Activated naive CD8-positive, alpha-beta T cell treated with anti-CD3 and anti-CD28 coated beads, Interleukin-2, amount 50 U/mL, for 16 hours (primary cell): ENCODE measurements at places on chromosomes 7 and 10.
A peak's percentile ranks its signal among the peaks of the same experiment; 100 is the strongest.

- DNase-seq = no peak
Observed at GRCh38 chr10:78755877-78756455, 312.8 kb upstream of the ZMIZ1 start.

- no peak for DNase-seq
Observed at GRCh38 chr10:96290368-96291133, 13.7 kb upstream of the DNTT start.

DNA sequence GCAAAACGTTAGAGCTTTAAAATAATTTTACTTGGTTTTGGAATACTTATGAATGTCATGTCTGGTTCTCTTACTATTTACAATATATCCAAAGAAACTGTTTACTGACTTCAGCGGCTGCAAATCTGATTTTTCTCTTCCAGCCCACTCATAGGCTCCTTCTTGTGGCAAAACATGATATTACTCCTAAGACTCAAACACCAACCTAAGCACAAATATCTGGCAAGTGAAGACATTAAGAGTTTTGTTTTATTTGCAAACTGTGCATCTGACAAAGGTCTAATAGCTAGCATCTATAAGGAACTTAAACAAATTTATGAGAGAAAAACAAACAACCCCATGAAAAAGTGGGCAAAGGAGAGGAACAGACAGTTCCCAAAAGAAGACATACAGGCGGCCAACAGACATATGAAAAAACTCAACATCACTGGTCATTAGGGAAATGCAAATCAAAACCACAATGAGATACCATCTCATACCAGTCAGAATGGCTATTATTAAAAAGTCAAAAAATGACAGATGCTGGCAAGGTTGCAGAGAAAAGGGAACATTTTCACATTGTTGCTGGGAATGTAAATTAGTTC is 20.3 kb upstream of the GJC3 start:
- DNase-seq = no peak

DNA sequence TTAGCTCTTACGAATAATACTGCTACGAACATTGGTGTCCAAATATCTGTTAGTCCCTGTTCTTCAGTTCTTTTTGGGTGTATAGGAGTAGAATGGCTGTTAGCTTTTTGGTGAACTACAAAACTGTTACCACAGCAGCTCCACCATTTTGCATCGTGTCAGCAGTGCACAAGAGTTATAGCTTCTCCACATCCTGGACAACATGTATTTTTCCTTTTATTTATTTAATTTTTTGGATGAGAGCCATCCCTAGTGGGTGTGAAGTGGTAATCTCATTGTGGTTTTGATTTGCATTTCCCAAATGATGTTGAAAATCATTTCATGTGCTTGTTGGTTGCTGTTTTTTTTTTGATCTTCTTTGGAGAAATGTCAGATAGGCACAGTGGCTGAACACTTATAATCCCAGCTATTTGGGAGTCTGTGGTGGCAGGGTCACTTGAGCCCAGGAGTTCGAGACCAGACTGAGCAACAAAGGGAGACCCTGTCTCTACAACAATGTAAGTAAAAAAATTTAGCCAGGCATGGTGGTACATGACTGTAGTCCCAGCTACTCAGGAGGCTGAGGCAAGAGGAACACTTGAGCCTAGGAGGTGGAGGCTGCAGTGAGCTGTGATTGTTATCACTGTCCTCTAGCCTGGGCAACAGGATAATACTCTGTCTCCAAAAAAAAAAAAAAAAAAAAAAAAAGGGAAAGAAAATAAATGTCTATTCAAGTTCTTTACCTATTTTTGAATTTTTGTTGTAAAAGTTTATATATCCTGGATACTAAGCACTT is 31.7 kb downstream of the TRIM24 start:
- no peak for DNase-seq

- no peak for DNase-seq
Observed at GRCh38 chr10:80168679-80169380, 36.3 kb downstream of the PLAC9 start.

GRCh38 chr10:131829156-131829930 is 71.5 kb upstream of the PPP2R2D start:
- no peak for DNase-seq

GRCh38 chr7:71733107-71733870 is 601.3 kb downstream of the GALNT17 start:
- DNase-seq = peak; percentile 27

- no peak for DNase-seq
Observed at GRCh38 chr7:12990440-12990839, 303.0 kb downstream of the ARL4A start.

DNA sequence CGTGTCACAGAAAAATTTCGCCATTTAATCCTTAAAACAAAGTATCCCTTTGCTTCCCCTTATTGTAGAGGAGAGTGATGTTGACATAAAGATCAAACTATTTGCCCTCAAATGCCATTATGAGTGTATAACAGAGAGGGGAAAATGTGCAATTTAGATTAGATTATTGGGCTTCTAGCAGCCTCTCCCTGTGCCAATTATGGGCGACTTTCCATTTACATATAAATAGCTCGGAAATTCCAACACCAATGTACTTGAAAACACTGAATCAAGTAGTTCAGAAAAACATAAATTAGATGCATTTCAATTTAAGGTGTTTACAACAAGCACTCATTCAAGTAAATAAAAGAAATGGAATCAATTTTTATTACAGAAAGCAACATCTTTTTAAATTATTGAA is 64.6 kb upstream of the LRRN3 start:
- no peak for DNase-seq

DNA sequence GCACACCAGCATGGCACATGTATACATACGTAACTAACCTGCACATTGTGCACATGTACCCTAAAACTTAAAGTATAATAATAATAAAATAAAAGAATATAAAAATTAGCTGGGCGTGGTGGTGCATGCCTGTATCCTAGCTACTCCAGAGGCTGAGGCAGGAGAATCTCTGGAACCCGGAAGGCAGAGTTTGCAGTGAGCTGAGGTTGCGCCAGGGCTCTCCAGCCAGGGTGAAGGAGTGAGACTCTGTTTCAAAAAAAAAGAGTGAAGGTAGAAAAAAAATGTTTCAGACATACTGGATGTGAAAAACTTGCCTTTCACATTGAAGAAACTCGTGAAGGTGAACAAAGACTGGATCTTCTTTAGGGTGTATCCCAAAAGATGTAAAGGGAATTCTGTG is 26.7 kb downstream of the TSPAN14 start:
- DNase-seq = no peak

GRCh38 chr7:604001-604883 is 84.6 kb upstream of the PDGFA start:
- DNase-seq = peak; percentile 96

DNA sequence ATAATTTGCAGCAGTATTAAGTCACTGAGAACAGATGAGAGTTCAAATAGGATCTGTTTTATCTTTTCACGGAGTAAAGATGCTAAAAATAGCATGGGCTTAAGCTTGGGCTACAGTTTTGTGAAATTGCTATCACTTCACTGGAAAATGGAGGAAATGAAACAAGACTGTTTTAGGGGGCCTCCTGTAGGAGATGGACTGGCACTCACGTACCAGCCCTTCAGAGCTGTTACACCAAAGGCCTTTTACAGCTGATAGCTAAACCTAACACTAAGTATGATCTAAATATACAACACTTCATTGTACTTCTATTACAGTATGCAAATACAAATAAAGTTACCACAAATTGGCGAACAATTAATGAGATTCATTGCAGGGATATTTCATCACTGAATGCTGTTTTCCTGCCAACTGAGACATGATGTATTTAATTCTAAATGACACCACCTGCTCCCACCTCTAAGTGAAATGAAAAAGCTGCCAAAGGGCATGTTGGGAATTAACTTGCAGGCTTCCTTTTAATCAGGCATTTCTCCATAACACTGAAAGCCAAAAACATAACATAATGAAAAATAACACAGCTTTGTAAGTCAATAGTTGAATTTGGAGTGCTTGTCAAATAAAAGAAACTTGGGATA is 304.5 kb upstream of the LRRN3 start:
- no peak for DNase-seq

GRCh38 chr10:14742815-14743214 is 31.9 kb downstream of the FAM107B start:
- DNase-seq = no peak

DNA sequence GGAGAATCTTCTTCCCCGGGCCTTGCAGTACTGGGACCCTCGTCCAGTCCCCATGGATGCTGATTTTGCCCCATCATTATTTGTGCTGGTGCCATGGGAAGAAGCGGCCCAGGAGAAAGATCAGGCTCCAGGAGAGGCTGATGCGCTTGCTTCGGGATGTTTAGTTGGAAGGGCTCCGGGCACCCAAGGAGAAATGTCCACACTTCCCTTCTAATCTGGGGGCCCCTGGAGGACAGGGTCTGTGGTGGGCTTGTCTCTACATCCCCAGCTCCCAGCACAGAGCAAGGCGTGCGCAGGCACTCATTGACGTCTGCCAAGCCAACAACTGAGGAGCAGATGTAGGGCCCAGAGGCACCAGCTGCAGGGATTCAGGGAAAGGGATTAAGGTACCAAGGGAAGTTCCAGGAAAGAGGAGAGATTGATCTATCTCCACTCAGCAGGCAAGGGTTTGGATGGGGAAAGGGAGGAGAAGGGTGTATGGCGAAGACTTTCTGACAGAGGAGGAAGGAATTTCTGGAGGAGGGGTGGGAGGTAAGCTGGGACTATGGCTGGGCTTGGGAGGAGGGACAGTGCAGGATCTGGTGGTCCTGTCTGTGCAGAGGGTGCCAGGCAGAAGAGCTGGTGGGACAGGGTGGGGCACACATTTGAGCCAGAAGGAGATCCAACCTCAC is 38.7 kb upstream of the LEP start:
- DNase-seq = no peak

DNA sequence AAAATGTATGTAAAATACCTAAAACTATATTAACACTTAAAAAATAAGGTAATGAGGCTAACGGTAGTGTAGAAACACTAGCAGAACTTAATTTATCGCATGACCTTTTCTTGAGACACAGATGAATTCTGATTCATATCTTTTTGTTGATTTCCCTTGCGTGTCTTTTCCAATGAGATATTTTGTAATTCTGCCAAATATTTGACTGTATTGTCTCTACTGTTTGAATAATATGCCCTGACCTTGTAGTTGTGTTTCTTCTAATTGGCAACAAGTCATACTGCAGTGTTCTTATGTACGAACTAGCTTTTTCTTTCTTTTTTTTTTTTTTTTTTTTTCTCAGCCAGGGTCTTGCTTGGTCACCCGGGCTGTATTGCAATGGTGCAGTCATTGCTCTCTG is 9.2 kb upstream of the ABCB1 start:
- no peak for DNase-seq

DNA sequence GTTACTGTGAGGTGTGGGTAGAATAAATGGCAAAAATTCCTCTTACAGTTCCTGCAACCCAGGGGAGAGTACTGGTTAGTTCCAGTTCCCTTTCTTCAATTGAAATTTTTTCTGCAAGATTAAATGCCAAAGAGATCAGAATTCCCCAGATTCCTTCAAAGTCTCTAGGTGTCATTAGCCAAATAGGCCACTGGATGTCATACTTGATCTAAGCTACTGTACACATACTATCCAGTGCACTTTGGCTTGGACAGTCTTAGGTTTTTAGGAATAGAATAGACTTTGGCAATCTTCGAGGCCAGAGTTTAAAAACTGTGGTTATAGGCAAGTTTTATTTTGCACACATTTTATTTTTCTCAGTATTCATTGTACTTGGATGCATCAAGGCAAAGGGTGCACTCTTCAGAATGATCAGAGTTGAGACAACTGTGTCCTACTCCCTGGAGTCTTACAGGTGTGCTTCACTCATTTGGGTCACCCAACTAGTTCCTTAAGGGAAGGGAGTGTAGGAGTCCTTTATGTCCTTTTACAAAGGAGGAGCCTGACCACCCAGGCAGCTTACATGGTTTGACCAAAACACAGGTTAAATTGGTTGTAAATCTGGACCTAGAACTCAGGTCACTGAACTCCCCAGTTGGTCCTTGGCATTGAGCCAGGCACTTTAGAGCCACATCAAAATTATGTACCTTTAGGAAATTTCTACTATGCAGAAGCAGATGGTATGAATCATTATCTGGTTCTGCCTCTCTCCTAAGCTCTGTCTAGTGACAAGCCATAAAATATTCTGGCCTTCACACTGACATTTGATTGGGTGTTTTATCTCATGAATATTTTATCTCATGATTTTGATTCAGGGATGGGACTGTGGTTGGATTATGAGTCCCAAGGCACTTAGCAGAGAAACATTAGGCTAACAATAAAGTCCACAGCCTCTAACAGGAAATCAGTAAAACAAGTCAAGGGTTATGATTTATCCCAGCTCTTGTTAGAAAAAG is 49.5 kb downstream of the ASAH2B start:
- no peak for DNase-seq

- DNase-seq = no peak
Observed at GRCh38 chr10:95503001-95503400, 58.2 kb downstream of the SORBS1 start.

DNA sequence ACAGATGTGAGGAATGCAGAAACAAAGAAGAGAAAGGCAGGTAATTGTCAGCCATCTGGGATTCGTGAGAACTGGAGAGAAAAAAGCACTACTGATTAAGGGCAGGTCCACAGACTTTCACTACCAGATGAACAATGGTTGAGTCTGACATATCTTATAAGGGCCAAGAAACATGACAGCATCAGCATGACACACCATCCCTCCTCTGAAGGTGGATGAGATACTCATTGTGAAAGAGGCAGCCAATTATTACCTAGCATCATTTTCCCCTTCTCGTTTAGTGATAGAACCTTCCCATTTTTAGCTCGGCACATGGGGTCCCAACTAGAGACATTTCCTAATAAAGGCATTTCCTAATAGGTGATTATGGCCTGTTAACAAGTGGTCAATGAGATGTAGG is 19.2 kb upstream of the MET start:
- no peak for DNase-seq

GRCh38 chr7:83599131-83599530 is 49.8 kb downstream of the SEMA3E start:
- DNase-seq = no peak

DNA sequence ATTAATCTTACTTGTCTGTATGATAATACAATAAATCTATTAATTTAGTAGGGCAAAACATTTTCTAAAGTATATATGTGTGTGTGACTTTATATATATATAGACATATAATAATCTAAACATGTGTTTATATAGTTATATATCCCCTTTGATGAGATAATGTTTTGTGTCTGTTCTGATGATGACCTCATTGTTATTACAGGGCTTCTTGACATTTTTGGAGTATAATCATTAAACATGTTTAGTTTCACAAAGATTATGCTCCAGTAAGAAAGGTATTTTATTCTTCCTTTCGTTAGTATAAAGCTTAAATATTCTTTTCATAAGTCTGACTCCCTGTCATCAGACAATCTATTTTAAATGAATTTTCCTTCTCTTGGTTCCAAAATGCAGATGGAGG is 62.3 kb upstream of the CABCOCO1 start:
- no peak for DNase-seq

GRCh38 chr7:67512481-67512880 is 515.8 kb downstream of the TYW1 start:
- no peak for DNase-seq

DNA sequence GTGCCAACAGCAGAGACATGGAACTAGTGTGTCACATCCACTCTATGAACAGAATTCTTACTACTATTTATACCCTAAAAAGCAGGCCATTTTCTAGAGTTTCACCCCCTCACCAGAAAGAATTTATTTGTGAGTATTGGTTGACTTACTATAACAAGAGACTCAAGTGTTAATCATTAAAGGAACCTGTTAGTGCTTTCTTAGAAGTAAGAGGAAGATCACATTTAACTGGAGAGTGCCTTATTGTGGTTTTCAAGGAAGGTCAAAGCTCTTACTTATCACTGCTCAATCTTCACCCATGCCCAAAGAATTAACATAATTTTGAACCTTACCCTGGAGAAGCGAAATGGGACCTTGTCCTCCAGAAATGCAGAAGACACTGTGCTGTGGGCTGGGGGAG is 169.3 kb upstream of the PRSS1 start:
- DNase-seq = no peak

GRCh38 chr10:124449170-124450011 is 444 bp downstream of the NKX1-2 start:
- no peak for DNase-seq
